Upper lobe of left lung (tissue), 6 donors: ENCODE measurements at places on chromosomes 13 and 19.
A peak's percentile ranks its signal among the peaks of the same experiment; 100 is the strongest.

- no peak for DNase-seq
These were observed 7.4 kb downstream of the SLC35E1 start for GRCh38 chr19:16564842-16565241.

GRCh38 chr19:33156334-33156733, 24.4 kb downstream of the WDR88 start:
- no peak for DNase-seq

DNA sequence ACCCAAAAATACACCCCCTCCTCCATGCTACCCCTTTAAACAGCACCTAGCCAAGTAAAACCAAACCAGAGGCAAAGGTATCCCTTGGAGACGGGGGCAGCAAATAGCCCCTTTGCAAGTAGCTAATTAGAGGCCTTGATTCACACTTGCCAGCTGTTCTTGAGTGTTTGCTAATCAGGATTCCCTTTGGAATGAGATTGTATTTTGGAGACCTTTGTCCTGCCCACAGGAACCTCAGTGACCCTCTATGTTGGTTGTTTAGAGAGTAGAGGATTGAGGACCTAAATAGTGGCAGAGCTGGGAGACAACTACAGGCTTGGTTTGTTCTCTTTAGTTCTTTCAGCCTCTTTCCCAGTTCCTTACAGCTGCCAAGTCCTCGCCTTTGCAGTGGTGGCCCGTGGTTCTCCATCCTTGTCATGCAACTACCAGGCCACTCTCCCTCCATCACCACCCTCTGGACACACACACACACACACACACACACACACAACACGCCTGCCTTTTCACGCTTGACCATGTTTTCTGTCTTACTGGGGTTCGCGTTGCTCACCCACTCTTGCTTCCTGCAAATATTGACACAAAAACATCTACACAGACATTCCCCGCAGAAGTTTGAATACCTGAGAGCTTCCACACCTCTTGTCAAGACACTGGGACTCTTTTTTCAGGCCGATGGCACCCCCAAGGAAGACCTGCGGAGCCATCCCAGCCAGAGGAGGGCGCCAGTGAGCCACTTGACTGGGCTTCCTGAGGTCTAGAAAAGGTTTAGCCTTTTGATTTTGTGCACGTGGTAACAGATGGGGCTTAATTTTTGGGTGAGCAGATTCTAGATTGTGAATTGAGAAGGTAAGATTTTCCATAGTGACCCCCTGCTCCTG, 80.0 kb upstream of the GPR183 start:
- no peak for DNase-seq

- no peak for DNase-seq
These were observed 32.2 kb upstream of the SLC15A1 start for GRCh38 chr13:98784666-98785065.

GRCh38 chr13:47480121-47480520, 521.0 kb downstream of the SUCLA2 start:
- no peak for DNase-seq

GRCh38 chr19:21314676-21315075, 14.5 kb downstream of the ZNF708 start:
- no peak for DNase-seq

- no peak for DNase-seq
These were observed 15.1 kb downstream of the ZNF160 start for GRCh38 chr19:53088091-53088490.

GRCh38 chr13:28282451-28282850, 144.1 kb downstream of the PAN3 start:
- no peak for DNase-seq

- peak; percentile 31 for DNase-seq
These were observed 536 bp downstream of the UBA2 start for GRCh38 chr19:34428549-34429285.

DNA sequence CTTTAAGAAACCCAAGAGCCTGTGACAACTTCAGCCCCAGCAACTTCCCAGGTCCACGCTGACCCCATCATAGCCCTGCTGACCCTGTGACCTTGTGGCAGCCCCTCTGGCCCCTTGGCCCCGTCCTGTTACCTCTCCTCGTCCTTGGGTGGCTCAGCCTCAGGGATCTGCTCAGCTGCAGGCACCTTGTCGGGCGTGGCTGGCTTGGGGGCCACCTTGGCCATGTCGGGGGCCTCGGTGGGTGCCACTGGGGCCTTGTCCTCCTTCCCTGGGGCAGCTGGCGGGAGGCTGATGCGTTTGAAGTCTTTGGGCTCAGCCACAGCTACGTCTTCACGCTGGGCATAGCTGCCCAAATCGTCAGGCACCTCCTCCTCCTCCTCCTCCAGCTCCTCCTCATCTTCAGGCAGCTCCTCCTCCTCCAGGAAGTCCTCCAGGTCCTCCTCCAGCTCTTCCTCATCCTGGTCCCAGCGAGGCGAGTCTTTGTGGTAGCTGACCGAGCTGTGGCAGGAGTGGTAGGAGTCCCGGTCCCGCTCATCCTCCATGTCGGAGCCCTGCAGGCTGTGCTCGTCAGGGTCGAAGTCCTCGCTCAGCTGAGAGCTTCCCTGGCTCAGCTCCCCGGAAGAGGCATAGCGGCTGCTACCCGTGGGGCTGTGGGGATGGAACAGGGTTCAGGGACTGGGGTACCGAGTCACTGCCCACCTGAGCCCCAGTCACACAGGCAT, 32.2 kb downstream of the UNC13A start:
- DNase-seq: peak; percentile 60

- DNase-seq: no peak
These were observed 216.4 kb downstream of the SLITRK5 start for GRCh38 chr13:87887459-87888123.

GRCh38 chr19:54532528-54532927, 29.9 kb downstream of the LAIR2 start:
- DNase-seq: no peak

- no peak for DNase-seq
These were observed 39.8 kb downstream of the TNFRSF19 start for GRCh38 chr13:23609874-23610576.

DNA sequence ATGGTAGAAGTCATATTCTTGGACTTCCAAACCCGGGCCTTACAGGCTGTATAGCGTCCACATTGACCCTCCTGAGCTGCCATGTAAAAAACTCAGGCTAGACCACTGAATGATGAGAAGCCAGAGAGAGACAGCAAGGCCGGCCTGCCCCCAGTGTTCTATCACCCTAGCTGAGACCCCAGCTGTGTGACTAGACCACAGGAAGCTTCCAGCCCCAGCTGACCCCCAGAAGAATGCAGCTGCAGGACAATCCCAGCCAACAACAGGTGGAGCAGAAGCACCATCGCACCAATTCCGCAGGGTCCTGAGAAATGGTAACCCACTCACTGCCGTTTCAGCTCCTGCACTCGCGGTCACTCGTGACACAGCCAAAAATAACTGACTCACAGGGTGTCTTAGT, 2.9 kb upstream of the ATP11A start:
- DNase-seq: no peak

GRCh38 chr13:75437582-75438318, 44.2 kb downstream of the TBC1D4 start:
- no peak for DNase-seq

DNA sequence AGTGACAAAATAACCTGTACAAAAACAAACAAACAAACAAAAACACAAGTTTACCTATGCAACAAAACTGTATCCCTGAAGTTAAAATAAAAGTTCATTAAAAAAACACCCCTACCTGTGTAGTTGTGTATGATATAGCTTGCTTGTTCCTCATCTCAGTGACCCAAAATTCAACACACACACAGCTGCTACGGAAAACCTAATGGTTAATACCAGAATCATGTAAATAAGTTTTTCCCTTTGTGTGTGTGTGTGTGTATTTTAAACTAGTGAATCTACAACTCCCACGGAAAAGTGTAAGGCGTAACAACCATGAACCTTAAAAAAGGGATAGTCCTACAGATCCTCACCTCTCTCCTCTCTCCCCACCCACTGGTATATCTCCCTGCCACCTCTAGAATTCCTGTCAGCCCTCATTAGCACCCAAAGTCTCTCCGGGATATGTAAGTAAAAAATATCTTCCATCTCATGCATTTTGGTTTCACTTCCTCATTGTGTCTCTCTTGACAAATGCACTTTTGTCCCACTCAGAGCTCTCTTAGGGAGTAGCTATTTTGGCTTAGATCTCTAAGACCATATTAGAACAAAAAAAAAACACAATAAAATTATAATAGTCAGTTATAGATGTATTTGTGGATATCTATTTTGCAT, 2236.5 kb downstream of the PCDH9 start:
- no peak for DNase-seq

- DNase-seq: no peak
These were observed 9.1 kb downstream of the CARS2 start for GRCh38 chr13:110696776-110697175.

DNA sequence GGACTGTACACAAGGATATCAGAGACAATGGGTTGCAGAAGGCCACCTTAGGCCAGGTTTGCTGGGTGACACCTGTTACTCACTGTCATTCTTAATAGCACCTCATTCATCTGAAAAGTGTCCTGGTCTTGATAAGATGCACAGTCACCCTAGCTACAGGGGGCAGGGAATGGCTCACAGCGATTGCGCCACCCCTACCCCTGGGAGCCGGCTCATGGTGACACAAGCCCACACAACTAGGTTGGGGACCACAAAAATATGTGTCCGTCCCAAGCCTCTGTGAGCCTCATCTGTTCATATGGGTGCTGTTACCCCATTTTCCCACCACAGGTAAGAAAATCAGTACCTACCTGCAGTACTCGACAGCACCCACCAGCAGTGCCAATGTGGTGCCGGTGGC, 23.4 kb downstream of the MED26 start:
- no peak for DNase-seq

GRCh38 chr13:109146912-109147647, 517.7 kb downstream of the MYO16 start:
- no peak for DNase-seq

- DNase-seq: peak; percentile 47
These were observed 3.3 kb downstream of the ICAM5 start for GRCh38 chr19:10292789-10293636.

DNA sequence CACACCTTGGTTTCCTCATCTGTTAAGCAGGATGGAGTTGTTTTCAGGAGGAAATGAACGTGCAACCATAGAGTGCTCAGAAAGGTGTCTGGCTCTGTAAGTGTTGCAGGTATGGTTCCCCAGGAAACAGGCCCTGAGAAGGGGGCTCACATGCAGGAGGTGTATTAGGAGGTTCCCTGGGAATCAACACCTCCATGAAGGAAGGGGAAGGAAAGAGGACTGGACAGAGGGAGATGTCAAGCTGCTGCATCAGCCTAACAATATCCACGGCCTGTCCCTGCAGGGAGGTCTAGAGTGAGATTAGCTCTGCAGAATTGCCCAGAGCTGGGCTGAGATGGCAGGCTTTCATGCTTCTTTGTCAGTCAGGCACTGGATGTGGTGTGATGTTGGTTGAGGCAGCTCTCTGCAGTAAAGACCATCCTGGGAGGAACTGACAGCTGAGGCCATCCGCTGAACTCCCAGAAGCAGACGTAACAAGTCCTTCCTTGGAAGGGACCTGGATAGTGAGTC, 373.3 kb downstream of the ZNF536 start:
- DNase-seq: no peak

GRCh38 chr19:5128251-5128935, 159.5 kb downstream of the KDM4B start:
- peak; percentile 72 for DNase-seq

- DNase-seq: no peak
These were observed 167.0 kb upstream of the ZNF507 start for GRCh38 chr19:32178401-32178800.
